ENCODE measurements at places on chromosomes 5 and 9.

DNA sequence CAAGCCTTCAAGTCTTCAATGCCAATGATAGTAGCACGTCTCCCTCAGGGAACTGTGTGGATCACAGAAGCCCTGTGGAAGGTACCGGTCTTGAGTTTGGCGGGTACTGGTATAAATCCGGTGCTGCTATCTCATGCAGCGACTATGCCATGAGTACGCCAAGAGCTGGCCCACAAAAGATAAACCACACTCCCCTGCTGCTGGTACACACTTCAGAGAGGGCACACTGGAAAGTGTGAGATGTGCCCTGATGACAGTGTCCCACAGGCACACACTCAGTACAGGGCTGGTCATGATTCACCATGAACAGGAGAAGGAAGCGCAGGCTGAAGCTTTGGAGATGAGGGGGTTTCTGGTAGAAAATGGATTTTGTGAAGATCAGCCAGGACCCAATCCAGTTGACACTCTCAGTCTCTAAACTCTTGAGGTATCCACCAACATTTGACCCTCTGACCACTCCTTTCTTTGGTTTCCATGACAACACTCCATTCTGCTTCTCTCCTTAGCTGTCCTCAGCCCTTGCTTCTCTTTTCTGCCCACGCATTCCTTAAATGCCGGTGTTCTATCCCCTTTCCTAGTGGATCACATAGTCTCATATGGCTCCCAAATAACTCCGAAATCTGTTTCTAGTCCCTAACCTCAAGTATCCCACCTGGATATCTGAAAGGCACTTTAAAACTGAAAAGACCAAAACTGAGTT lies 5.1 kb downstream of the AMACR start:
- no peak for DNase-seq

- no peak for DNase-seq
Observed at GRCh38 chr5:154511984-154512383, 34.0 kb upstream of the HAND1 start.

DNA sequence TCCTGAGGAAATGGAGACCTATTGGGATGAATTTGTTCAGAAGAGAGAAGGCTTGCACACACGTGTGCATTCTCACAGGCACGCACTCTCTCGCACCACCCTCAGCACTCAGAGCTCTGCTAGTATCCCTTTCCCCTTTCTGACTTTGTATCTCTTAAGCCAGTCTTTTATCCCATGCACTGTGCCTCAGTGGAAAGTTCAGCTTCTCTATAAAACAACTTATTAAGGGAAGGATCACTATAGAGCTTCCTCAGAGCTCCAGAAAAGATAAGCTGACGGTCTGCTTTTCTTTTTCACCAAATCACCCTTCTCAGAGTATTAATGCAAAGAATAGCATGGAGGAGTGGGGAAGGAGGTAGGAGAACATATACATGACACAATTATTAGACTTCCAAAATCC lies 207.8 kb downstream of the ENC1 start:
- DNase-seq: no peak

GRCh38 chr9:136542241-136543040 lies 3.4 kb downstream of the NOTCH1 start:
- DNase-seq: no peak

- DNase-seq: no peak
Observed at GRCh38 chr5:131223751-131224386, 40.0 kb upstream of the CDC42SE2 start.

GRCh38 chr9:61666849-61667371 lies 477.1 kb downstream of the SPATA31A7 start:
- DNase-seq: no peak

DNA sequence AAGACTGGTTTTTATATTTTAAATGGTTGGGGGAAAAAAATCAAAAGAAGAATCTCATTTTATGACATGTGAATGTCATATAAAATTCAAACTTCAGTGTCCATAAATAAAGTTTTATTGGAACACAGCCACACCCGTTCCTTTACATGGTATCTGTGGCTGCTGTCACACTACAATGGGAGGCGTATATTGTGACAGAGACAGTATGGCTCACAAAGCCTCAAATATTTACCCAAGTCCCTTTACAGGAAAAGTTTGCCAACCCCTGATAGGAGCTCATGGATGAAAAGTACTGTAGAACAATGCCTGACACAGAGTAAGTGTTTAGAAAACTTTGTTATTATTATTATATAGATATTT lies 5.2 kb upstream of the DUSP1 start:
- no peak for DNase-seq

Measured in fibroblast of upper back skin (primary cell).